Activated naive CD4-positive, alpha-beta T cell (primary cell): ENCODE measurements at places on chromosomes 5 and 9.

DNA sequence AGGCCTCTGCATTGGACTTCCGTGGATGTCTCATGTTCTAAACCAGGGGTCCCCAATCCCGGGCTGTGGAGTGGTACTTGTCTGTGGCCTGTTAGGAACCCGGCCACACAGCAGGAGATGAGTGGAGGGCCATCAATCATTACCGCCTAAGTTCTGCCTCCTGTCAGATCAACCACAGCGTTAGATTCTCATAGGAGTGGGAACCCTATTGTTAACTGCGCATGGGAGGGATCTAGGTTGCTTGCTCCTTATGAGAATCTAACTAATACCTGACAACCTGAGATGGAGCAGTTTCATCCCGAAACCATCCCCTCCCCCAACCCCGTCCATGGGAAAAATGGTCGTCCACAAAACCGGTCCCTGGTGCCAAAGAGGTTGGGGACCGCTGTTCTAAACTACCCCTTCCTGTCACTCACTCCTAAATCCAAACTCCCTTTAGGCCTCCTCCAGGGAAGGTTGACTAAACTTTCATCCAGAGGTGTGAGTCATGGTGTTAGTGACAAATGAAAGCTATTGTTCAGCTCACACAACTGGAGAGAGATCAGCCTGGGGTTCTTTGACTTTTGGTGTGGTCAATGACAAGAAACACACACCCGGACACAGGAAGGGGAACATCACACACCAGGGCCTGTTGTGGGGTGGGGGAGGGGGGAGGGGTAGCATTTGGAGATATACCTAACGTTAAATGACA, 9.5 kb downstream of the KCNV2 start:
- no peak for DNase-seq

DNA sequence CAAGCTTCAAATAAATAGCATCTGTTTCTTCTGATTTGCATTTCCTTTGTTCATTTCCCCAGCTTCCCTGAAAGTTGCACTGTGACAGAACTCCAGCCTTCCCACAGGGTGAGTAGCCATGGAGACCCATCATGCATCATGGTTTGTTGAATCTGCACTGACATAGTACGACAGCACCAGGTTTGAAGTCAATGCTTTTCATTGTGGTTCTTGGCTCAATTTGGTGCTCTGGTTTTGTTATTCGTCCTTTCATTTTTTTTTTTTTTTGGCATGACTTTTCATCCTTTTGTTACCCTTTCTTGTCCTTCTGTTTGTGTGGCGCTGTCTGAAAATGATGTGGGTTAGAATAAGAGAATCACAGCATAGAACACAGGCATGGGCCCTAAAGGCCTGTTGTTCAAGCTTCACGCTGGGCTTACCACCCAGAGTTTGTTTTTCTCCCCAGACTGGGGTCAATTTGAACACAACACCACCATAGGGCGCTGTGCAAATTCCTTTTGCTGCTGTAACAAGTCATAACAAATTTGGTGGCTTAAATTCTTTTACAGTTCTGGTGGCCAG, 206.2 kb upstream of the CDH10 start:
- no peak for DNase-seq

GRCh38 chr9:113636165-113636564, 172.6 kb downstream of the RGS3 start:
- DNase-seq: no peak

GRCh38 chr5:2741956-2742355, 9.5 kb downstream of the IRX2 start:
- DNase-seq: no peak

DNA sequence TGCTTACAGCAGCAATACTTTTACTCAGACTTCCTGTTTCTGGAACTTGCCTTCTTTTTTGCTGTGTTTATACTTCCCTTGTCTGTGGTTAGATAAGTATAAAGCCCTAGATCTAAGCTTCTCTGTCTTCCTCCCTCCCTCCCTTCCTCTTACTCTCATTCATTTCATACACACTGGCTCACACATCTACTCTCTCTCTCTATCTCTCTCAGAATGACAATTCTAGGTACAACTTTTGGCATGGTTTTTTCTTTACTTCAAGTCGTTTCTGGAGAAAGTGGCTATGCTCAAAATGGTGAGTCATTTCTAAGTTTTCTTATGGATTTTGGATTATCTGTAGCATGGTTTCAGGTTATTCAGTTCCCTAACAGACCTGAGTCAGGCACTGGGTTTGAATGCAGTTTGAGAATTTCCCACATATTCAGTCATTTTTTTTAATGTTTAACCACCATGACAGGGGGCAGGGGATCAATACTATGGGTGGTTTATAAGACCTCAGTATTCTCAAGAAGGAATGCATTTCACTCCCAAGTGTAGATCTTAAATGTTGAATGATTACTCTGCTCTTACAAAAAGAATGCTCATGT, at the start of gene IL7R:
Gene IL7R (plus strand): TSS at position 127 of the 587 bp plus-strand sequence. CDS start 87 bp downstream, at position 214.
- no peak for DNase-seq

GRCh38 chr9:121584421-121584820, 67.0 kb upstream of the DAB2IP start:
- no peak for DNase-seq

DNA sequence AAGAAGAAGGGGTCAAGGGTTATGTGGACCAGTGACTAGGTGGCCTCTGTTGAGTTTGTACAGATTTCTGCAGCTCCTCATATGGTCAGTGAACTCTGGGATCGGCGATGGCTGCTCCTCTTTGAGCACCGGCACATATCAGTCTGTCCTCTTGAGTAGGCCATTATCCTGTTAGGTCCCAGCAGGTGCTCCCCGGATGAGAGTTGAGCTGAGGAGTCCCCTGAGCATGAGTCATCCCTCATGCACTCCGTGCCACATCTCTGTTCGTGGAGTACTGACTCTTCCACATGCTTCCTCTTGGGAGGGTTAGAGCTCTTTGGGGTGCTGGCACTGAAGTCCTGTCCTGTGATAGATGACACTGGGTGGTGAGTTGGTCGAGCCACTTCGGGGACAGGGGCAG, 143.7 kb downstream of the PTTG1 start:
- DNase-seq: no peak

DNA sequence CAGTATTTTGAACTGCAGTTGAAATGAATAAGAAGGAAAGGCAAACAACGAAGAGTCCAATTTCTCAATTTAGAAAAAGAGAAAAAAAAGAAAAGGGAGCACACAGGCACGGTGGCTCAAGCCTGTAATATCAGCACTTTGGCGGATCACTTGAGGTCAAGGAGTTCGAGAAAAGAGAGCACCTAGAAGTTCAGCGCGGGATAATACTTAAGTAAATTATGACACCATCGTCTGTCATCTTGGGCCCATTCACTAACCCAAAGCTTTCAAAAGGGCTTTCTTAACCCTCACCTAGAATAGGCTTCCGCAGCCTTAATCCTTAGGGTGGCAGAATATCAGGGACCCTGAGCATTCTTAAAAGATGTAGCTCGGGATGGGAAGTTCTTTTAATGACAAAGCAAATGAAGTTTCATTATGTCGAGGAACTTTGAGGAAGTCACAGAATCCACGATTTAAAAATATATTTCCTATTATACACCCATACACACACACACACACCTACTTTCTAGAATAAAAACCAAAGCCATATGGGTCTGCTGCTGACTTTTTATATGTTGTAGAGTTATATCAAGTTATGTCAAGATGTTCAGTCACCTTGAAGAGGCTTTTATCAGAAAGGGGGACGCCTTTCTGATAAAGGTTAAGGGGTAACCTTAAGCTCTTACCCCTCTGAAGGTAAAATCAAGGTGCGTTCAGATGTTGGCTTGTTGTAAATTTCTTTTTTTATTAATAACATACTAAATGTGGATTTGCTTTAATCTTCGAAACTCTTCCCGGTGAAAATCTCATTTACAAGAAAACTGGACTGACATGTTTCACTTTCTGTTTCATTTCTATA, 602 bp upstream of the CD274 start:
- no peak for DNase-seq

GRCh38 chr9:131833083-131833482, 93.2 kb upstream of the RAPGEF1 start:
- no peak for DNase-seq

DNA sequence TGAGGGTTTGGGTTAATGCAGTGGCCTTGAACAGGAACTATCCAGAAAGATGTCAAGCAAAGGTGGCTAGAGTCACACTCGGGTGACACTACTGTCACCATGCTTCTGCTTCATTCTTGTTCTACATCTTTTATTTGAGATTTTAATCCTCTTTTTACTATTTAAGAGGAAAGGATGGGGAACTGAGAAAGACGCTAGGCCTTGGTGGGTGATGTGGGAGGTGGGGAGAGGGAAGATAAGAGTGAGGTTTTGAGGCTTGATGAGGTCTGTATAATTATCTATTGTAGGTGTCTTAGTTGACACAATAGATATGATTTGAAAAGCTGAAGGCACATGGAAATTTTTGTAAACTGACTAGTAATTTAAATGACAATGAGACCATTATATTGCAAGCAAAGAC, 3.5 kb upstream of the BASP1 start:
- DNase-seq: no peak

DNA sequence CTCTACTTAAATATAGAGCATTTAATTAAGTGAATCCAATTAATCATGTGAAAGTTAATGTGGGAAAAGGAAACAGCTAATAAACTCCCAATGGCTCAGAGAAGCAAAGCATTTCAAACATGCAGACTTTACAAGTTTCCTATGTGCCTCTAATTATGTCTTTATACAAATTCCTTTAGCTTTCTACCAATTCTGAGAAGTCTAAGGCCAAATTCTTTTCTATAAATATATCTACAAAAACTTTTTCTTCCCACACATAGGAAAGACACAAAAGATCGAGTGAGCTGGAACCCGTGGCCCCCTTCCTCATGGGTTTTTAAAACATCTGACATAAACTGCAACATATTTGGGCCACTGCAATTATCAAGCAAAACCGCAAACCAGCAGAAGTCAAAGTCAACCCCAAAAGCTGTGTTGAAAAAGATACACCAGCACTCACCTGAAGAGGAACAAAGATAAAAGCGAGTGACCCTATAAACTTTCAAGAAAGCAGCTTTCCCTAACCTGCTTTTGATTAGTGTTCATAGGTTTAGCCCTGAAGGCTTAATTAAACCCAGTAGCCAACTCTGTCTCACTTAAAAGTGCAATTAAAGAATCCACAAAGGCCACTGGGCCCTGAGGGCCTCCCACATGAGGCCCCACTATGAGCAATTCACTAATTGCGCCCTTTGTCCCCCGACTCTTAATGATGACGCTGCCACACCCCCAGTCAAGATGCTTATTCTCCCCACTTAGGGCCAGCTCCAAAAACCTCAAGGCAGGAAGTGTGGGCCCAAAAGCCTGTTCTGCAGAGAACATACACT, 12.1 kb downstream of the SEMA5A start:
- no peak for DNase-seq

DNA sequence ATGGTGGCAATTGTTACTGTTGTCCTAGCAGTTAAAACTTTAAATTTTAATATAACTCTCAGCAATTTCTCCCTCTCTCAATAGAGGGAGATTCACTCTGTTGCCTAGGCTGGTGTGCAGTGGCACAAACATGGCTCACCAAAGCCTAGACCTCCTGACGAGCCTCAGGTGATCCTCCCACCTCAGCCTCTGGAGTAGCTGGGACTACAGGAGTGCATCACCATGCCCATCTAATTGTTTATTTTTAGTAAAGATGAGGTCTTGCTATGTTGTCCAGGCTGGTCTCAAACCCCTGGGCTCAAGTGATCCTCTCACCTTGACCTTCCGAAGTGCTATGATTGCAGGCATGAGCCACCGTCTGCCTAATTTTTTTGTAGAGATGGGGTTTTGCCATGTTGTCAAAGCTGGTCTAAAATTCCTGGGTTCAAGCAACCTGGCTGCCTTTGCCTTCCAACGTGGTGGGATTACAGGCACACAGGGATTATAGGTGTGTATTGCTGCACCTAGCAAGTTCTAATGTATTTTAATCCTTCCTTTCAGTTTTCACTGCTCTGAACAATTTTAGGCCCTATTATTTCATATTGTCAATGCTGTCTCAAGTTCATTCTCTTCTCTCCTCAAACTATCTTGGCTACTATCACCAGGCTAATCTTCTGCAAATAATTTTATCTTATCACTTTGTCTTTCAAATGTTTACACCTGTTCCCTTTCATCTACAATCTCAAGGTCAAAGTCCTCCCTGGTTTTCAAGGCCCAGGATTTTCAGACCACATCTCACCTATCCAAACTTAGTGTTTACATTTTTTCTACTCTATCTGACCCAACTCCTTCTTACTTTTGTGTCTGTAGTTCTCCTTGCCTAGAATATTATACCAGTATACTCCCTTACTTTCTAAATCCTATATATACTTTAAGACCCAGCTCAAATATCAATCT, 18.9 kb downstream of the ALDH1A1 start:
- no peak for DNase-seq

DNA sequence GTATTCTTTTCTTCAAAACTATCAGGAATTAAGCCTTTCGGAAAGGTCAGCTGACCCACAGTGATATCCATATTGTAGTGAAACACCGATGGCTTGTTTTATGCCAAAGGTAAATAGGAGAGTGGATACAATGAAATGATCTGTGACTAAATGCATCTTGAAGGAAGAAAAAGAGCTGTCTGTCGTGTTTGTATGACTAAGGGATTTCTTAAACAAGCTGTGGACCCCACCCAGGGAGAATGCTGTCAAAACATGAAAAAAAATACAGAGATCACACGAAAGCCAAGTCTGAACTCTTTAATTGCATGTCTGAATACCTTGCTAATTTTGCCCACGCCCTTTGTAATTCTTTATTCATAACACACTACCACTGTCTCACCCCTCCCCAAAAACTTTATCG, 286.4 kb upstream of the WWC1 start:
- DNase-seq: no peak

DNA sequence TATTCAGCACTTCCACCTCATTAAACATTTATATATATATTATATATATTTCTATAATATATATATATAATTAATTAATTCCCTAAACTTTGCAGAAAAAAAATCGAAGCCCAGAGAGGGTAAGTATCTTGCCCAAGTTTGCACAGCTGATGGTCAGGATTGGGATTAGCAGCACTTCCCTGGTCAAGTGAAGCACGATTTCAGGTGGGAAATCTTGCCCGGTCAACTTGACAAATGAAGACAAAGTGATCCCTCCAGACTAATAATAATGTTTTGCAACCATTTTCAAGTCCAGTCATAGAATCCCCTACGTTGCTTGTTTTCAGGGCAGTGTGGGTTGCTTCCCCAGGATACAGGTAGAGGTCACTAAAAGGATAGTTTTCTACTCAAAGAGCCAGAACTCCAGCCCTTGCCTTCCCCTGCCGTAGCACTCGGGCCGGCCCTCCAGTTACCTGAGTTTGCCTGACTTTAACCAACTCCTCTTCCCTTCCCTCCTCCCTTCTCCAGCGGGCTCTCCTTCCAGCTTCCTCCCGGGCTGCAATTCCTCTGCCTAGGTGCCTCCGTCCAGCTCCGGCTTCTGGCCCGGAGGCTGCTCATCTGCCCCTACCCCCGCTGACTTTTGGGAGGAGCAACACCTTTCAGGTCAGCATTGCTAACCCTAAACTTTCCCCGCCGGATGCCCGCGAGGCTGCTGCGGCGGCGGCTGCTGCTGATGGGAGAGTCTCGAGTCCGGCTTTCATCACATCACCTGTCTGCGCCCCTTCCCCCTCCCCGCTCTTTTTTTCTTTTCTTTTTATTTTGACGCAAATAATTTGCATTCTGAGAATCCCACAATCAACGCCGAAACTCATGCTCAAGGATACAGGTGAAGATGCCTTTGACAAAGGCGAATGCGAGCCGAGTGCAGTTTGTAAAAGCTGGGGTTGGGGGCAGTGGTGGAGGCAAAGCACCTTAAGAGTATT, 930 bp downstream of the PRLR start:
- no peak for DNase-seq
